ENCODE measurements at places on chromosomes 12 and 14.

- DNase-seq = no peak
Measured at GRCh38 chr12:49331380-49332222, 5.4 kb downstream of the C1QL4 start.

GRCh38 chr14:68208218-68208617, 388.6 kb downstream of the RAD51B start:
- no peak for DNase-seq

DNA sequence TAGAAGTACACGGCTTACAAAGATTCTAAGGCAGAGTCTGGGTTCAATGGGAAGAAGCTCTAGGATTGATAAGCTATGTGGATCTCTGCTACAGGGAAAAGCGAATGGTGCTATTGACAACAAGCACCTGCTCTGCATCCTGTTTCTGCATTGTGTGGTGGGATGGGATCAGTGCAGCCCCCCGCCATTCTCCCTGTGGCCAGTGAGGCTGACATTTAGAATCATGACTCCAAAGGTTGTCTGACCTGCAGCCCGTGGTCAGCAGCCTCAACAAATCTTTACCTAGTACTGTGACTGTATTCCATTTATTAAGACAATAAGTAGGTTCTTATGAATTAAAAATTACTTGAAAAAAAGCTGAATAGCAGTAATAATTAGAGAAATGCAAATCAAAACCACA, 1477.0 kb upstream of the TMEM132C start:
- DNase-seq = no peak

DNA sequence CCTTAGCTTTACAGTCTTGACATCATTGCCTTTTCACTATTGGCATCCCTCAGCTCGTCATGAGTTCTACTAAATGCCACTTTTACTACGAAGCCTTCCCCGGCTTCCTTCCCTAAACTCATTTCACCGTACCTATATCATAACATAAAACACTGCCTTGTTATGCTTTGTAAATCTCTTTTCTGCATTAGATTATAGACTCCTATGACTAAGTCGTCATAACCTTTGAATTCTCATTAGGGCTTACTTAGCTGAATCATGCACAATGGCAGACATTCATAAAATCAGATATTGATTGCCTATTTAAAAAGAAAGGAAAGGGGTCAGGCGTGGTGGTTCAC, 21.0 kb downstream of the BTG1 start:
- DNase-seq = no peak

DNA sequence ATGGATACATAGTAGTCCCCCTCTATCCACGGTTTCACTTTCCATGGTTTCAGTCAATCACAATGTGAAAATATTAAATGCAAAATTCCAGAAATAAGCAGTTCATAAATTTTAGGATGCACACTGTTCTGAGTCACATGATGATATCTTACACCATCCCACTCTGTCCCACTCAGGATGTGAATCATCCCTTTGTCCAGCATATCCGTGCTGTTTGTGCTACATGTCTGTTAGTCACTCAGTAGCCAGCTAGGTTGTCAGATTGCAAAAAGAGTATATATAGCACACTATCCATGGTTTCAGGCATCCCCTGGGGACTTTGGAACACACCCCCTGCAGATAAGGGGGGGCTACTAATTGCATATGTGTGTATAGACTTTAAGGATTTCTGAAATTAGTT, 8.1 kb upstream of the NAA30 start:
- no peak for DNase-seq

DNA sequence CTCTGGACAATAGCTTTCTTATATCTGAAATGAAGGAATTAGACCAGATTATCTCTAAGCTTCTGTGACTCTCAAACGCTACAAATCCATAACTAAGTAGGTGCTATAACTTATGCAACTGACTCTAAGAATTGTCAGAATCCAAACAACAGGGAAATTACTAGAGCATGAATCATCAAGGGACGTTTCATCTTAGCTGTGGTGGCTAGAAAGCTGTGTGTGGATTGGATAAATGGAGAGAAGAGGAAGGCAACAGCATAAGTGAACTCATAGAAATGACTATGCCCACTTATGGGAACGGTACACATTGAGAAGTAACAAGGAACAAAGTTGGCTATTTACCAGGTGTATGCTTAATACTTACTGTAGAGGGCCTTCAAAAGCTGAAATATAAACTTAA, 96.0 kb upstream of the NEDD1 start:
- DNase-seq = no peak

DNA sequence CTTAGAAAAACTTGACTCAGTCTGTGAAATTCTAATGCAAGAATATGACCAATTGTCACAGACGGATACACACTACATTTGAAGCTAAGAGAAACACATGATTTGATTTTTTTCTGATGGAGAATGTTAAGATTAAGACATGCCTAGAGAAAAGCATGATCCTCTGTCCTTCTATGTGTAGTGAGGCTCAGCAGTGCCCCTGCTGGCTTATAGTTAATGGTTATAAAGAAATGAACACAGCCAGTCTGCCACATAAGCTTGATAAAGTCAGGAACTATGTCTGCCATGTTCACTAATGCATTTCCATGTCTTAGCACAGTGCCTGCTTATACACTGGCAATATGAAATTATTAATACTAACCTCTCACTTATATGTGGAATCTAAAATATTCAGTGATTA, 168.1 kb upstream of the DAAM1 start:
- DNase-seq = no peak

- no peak for DNase-seq
Measured at GRCh38 chr14:74555476-74556050, 56.5 kb downstream of the LTBP2 start.

DNA sequence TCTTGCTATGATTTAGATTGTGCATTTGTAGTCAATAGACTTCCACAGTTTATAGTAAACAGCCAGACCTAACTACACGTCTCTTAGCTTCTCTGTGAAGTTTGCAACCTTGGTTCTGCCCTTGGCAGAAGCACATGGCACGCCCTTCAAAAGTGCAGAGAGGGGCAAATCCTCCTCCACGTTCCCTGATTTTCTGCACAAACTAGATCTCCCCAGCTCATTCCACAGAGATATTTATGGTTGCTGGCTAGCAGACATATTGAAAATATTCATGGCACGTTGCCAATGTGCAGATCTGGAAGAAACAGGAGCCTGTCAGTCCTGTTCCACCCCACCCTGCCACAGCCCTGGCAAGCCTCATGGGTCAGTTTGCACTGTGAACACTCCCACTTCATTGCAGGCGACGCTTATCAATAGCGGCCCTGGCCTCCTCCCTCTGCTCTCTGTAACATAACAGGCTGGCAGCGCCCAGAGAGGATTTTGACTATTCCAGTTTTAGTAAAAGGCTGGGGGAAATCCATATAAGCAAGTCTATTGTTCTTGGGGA, 6.5 kb upstream of the LGALS3 start:
- no peak for DNase-seq

DNA sequence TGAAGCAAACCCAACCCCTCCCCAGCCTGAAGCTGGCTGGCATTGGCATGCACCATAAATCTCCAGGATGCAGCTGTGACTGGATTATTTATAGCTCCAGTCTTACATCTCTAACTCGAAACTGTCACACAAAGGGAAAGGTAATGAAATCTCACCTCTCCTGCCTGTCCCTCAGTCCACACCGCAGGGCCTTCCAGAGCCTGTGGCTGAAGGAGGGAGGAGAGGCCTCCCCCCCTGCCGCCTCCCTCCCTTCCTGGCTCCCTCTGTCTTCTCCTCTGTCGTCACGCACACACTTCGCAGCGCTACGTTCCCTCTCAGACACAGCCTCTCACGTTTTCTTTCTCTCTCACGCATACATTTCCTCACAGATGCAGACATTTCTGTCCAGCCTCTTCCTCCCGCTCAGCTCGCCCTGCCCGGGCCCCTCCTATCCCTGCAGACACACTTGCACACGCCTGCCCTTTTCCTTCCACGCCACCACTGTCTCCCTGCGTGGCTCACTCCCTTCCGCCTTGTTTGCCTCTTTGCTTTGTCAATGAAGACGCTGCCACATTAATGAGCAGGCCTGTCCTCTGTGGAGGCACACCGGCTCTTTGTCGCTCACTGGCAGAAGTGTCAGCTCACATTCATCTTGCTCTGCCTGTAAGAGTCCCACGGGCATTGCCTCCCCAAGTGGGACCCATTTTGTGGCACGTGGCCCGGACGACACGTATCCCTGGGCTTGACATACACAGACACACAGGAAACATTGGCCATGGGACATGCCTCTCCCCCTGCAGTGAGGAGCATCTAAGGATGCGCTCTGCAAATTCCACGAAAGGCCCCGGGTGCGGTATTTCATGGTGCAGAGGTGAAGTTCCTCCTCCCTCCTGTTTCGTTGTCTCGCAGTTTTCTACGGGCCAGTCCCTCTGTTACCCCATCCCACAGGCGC, 27.9 kb downstream of the IRF2BPL start:
- DNase-seq = no peak

GRCh38 chr14:84080944-84081343, 1449.0 kb upstream of the FLRT2 start:
- DNase-seq = no peak
